Endothelial cell (in vitro differentiated cells): ENCODE measurements at places on chromosomes 7 and 10.

- DNase-seq: no peak
These were observed 20.8 kb upstream of the ALOX5 start for GRCh38 chr10:45353186-45353585.

DNA sequence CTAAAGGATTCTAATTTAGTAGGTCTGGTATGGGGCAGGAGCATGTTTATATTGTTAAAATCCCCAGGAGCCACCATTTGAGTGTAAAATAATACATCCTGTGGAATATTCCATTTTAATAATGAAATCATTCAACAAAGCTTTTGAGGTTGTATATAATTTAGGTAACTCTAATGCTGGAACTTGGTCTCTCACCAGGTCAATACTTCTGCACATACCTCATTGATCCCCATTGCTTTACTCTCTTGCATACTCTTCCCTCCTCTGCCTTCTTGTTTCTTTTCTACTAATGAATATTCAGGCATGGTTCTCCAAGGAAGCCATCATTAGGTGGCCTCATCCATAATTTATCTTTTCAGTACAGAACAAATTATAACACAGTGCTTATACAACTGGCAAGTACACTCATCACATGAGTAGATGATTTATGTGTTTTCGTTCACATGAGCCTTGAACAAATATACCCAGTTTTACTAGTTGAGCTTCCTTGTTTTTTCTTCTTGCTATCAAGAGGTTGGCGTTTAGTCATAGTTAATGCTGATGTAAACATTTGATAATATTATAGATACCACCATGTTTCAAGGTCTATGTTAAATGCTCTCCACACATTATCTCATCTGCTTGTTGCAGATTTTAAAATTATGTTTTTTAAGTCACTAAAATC, 7.2 kb downstream of the PALS2 start:
- no peak for DNase-seq

DNA sequence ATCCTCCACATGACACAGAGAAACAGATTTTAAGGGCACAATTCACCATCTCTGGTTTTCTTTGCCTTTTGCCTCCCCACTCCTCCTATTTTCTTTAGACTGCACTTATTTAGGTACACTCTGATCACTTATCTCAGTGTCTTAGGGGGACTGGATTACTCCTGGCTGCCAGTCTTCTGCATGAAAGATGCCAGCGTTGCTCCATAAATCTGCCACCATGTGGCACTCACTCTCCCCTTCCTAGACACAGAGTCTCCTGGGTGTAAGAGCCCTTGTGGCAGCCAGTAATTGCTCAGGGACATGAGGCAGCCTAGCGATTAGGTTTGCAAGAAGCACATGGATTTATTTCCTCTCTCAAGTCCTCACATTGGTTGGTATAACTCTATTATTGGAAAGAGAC, 34.5 kb upstream of the RBM20 start:
- DNase-seq: no peak

GRCh38 chr7:25149836-25150235, 24.8 kb upstream of the CYCS start:
- DNase-seq: no peak

DNA sequence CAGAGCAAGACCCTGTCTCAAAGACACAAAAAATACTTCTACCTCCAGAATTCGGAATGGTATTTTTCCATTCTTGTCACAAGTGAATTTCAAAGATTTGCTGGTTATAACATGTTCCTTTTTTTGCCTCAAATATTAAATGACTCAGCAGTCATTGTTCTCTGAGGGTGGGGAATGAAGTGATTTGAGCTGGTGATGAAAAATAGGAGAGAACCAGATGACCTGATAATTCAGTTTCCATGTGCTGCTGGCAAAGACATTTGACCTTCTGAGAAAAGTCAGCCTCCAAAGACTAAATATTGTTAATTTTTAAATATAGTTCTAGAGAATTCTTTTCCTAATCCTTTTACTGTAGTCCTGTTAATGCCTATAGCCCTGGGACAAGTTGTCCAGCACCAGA, 78.9 kb downstream of the CACNB2 start:
- DNase-seq: no peak

GRCh38 chr10:5594271-5595049, 69.7 kb downstream of the CALML3 start:
- no peak for DNase-seq

- no peak for DNase-seq
These were observed 81.6 kb upstream of the MSRB2 start for GRCh38 chr10:23013581-23014335.

DNA sequence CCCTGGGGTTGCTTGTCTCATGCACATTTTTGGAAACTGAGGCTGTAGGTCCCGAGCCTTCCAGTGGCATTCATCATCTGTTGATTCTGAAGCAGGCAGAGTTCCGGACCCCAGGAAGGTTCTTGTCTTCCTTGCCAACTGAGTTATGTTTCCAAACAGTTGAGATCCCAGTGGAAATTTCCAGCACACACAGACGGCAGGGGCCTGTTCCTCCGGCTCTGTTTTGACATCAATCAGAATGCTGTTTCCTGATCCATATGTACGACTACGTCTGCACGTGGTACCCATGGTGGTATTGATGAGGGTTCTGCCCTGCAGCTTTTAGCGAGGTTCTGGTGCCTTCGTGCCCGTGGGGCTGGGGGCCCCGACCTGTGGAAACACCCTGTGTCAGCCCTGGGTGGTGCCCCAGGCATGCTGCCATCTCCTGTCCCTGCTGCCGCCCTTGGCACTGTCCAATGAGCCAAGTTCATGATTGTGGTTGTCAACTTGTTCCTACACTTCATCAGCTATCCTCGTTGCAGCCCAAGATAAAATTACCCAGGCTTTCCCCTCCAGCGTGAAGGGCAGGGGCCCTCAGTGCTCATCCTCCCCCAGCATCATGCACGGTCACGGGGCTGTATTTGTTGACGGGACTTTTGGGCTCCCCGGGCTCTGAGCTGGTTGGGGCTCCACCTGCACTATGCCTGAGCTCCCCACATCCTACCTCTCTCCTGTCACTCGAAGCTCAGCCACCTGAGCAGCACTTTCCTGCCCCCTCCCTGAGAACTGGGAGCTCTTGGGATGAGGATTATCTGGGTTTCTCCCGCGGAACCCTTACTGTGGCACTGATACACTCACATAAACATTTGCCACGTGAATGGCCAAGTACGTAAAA, 7.8 kb upstream of the DPYSL4 start:
- no peak for DNase-seq

DNA sequence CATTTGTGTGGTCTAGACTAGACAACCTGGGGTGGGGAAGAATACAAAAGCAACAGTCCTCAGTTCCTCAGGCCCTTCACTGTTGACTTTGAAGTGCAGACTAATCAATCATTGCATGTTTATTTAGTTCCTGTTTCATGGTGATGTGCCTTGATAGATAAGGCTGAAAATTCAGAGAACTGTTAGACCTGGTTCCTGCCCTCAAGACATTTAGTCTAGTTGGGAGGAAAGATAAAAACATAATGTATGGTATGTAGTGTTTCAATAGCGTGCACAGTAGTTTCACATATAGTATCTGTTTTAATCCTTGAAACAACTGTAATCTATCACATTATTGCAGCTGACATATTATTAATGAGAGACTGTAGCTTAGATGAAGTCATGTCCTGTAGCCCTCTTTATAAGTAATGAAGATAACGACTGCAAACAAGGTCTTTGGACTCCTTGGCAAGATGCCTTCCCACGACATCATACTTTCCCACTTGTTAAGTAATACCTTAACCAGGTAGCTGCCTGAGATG, 124.0 kb downstream of the CELF2 start:
- DNase-seq: no peak

- no peak for DNase-seq
These were observed 39.0 kb downstream of the SEMA3C start for GRCh38 chr7:80879849-80880248.

GRCh38 chr10:129027906-129028305, 439.1 kb upstream of the MGMT start:
- DNase-seq: no peak

GRCh38 chr7:151923097-151923876, 33.0 kb upstream of the GALNTL5 start:
- DNase-seq: no peak

DNA sequence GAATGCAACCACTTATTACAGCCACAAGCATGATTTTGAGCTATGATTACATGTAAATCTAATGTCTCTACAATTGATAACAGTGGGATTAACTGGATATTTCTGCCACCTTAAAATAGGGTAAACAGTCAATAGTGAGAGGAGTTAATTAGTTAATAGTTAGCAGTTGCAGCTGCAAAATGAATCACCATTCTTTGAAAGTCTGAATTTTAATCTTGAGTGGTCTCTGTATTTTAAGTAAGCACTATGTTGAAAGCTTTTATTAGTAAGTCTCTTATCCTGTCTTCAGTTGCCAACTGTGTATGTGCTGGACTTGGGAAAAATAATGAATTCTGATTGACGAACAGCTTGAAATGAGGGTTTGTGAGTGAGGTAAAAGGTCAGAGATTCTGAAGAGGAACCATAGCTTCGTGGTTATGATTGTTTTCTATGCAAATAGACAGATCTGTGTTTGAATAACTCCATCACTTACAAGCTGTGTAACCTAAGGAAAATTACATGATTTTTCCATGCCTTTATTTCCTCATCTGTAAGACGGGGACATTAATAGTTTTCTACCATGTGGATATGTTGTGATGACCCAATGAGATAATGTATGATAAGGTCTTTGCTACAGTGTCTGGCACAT, 75.2 kb downstream of the RNLS start:
- DNase-seq: no peak

DNA sequence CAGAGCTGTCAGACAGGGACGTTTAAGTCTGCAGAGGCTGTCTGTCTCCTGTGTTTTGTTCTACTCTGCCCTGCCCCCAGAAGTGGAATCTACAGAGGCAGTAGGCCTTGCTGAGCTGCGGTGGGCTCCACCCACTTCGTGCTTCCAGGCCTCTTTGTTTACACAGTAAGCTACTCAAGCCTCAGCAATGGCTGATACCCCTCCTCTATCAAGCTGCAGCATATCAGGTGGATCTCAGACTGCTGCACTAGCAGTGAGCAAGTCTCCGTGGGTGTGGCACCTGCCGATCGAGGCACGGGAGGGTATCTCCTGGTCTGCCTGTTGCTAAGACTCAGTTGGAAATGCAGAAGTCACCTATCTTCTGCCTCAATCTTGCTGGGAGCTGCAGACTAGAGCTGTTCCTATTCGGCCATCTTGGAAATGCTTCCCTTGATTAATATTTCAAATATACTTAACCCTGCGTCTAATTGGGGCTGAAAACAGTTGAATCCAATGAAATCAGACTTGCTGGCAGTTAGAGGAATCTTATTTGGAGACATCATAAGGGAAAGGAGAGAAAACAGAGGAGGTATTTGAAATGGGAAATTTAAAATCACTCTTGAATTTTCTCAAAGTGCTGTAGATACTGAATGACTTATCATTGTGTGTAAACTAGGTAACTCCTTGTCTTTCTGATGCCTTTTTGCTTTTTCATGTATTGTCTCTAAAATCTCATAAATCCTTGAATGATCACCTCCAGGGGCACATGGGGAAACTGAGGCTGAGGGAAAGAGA, 13.8 kb upstream of the CYP3A5 start:
- no peak for DNase-seq

DNA sequence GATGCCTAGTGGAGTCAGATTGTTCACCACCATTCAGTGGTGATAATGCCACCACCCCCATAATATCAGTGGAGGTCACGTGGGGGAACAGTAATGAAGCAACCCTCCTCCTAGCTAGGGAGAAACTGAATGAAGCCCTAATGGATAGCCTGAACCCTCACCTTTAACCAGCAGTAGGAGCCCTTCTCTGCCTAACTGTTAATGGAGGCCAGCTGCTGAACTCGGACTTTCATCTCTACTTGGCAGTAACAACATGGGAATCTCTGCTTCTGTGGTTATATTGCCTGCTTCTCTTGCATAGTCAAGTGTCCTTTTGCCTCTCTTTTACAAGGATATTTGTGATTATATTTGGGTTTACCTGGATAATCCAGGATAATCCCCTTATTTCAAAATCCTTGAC, 1097.9 kb downstream of the REEP3 start:
- no peak for DNase-seq

DNA sequence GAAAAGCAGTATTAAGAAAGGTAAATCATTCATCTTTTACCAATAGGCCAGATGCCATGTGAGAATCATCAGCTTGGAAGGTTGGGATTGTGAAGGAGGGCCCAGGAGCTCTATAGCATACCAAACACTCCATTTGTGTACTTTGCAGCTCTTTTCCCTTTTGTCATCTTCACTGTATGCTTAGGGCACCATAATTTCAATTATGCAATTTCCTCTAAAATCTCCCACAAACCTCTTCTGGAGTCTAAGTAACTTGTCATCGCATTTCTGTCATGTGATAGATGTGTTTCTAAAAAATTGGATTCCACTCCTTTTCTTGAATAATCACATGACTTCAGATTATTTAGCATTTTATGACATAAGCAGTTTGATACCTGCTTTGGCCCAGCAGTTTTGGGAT, 17.9 kb downstream of the RPP30 start:
- no peak for DNase-seq

DNA sequence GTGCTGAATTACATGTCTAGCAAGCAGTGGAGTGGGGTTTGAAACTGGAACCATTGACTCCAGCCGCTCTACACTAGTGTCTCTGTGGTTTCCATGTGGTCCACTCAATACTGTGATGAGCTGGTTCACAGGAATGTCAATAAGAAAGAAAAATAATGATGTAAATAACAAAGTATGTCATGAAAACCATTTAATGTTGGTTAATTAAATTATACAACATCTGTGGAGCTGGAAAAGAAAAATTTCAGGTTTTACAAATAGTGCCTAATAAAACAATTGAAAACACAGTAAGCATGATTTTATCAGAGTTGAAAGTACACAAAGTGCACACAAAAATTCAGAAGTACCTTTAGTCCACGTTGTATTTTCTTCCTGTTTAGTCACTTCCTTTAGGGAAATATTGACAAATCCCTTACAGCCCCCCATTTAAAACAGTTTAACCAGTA, 28.7 kb upstream of the NAMPT start:
- DNase-seq: no peak

GRCh38 chr7:150564566-150564965, 2.6 kb upstream of the GIMAP4 start:
- no peak for DNase-seq

DNA sequence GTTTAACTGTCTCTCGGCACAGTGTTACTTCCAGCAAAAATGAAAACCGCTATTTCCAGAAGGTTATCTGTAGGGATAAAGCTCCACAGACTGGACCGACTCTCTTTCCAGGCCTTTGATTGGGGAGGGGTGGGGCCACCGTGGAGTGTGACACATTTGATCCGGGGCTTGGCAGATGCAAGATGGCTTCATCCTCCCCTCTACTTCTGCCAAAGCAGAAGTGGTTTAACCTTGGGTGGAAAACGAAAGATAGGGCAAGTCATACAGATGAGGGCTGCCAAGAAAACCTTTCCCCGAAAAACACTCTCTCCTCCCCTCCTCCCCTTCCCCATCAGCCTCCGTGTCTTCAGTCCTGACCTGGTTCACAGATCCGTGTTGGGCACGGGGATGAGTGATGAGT, 139.7 kb upstream of the SH2B2 start:
- no peak for DNase-seq
